ENCODE measurements at places on chromosomes 6 and 20.

DNA sequence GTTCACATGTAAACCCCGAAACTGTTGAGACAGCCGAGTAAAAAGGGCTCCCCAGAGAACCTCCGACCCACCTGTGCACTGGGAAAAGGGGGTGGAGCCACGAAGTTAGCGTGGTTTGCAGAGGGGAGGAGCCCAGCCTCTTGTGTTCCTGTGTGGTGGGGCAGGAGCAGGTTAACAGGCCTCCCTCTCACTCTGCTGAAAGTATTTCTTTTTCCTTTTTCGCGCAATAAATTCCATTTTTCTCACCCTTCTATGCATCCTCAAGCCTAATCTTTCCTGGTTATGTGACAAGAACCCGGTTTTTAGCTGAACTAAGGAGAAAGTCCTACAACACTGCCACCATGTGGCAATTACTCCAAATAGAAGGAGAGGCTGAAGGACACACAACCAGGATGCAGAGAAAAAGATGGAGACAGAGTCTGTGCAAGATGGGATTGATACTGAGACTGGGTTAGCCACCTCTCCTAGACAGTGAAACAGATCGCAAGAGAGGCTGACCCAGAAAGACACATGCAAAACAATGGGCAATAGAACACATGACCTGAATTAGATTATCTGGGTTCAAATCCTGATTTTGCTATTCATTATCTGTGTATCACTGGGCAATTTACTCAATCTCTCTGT is 168.7 kb upstream of the PRSS16 start:
- no peak for DNase-seq

- DNase-seq: no peak
Observed at GRCh38 chr6:30664994-30665767, 7.6 kb downstream of the DHX16 start.

- no peak for DNase-seq
Observed at GRCh38 chr6:126661646-126662045, 321.7 kb downstream of the CENPW start.

GRCh38 chr6:145063091-145063490 is 672.2 kb downstream of the EPM2A start:
- no peak for DNase-seq

DNA sequence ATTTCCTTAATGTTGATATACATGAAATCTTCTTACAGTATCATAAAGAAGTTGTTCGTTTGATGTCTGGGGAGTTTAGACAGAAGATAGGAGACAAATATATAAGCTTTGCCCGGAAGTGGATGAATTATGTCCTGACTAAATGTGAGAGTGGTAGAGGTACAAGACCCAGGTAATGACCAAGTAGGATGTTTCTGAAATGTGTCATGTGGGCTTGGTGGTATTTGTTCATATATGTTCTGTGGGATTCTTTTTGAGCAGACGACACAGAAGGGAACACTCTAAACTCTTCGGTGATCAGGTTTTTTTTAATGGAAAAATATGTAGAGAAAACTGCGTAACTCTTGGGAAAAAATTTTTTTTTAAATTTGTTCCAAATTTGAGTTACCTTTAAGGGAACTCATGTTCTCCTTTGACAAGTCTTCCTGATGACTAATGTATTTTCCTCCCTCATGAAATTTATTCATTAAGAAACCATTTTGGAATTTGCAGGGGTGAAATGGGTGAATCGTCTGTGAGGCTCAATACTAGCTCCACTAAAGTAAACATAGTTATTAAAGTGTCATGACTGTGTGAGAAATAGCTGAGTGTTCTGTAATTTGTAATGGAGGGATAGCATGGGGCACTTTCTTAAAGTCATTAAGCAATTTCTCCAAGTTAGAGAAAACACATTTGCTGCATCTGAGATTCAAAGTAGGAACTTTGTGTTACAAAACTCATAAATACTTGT is 100.6 kb downstream of the MAP3K4 start:
- DNase-seq: no peak

DNA sequence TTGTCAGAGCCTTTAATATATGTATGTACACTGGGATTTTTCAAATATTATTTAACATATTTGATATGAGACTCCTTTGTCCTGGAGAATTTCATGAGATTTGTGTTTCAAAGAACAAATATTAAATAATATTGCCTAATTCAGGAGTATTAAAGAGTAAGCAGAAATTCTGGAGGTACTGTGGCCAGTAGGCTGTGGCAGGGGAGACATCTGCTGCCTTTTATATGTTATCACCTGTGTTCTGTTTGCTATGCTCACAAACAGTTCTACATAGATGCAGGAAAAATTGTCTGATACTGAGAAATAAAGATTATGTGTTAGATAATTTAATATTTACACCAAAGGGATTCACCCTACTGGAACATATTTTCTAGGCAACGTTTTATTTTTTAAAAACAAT is 395.4 kb upstream of the SLC35B3 start:
- DNase-seq: no peak

GRCh38 chr6:137799950-137800568 is 67.0 kb upstream of the TNFAIP3 start:
- peak; percentile 39 for DNase-seq
